Stimulated activated CD8-positive, alpha-beta memory T cell treated with anti-CD3 and anti-CD28 coated beads, Interleukin-7, amount 100 ng/mL, for 1 hour (primary cell): ENCODE measurements at places on chromosomes 2 and 18.

GRCh38 chr2:8676191-8676920 lies 5.5 kb upstream of the ID2 start:
- DNase-seq: no peak

DNA sequence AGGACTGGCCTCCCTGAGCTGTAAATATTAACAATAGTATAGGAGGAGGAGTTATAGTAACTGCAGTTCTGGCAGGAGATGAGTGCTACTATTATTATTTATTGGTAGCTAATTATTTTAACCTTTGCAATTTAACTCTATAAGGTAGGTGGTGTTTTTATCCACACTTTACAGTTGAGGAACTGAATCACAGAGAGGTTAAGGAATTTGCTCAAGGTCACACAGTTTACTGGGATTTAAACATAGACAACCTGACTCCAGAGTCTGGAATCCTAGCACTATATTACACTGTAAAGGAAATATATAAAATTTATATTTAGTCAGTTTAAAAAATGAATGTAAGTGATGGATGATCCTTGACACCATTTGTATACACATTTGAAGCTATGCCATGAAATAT lies 2.1 kb downstream of the ERICH2 start:
- DNase-seq: no peak

- DNase-seq: no peak
Observed at GRCh38 chr18:40292985-40293710, 1661.9 kb upstream of the PIK3C3 start.

DNA sequence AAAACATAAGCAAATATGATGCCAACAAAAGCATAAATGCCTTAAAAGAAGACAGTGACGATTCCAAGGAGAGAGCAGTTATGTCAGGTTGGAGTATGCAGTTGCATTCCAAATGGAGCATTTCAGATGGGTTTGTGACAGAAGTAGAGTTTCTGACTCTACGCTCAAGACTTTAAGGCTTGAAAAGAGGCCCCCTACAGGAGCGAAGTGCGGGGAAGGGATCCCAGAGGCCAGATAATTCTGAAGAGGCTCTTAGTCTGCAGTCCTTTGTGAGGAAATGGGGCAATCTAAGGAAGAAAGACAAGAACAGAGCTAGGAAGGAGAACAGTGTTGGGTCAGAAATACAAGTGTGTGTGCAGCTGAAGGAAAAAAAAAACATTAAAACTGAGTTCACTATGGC lies 95.5 kb downstream of the ZNF521 start:
- DNase-seq: no peak

GRCh38 chr2:201698588-201699226 lies at the start of gene MPP4:
Gene MPP4, minus strand, starts transcription at chr2:201698644. Its CDS starts 4,690 bp downstream, at chr2:201693954.
- no peak for DNase-seq

DNA sequence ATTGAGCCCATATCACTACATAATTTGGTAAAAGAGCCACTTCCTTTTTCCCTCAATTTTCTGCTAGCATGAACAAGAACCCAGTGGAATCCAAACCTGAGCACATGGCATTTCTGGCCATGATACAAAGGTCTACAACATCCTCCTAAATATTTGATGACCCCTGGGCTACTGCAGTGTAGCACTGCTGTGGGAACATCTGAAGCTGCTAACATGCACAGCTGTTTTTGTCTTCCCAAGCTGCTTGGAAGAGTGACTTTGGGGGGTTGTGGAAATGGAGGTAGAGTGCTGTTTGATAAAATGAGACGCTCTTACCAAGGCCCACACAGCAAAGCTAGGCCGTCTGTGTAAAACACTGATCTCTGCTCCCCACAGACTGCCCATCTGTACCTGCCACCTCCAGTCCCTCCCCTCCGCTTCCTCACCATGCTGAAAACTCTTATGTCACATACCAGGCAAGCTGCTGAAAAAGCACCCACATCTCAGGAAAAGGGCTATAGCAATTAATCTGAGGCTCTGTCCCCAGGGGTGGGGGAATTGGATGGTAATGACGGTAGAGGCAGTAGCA lies 197.2 kb upstream of the HNRNPA3 start:
- DNase-seq: no peak

DNA sequence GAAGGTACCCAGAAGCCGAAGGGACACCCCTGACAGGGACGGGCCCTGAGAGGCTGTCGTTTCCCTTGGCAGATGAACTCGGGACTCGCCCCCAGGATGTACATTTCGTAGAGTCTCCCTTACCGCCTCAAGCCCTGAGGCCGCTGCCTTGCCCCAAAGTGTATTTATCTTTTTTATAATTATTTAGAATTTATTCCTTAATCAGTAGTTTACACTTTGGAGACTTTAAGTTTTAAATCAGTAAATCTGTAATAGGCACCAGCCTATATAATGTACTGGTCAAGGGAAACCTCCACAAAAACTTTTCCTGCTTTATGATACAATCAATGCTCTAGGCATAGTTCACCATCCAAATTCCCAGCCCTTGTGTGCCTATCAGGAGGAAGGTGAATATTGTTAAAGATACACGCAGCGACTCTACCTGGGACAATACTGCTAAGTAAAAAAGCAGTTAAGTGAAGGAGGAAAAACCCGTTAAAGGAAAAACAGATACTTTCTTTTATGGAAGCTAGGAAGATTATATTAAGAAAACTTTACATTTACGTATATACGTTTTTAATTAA lies 848 bp downstream of the VRK2 start:
- DNase-seq: no peak

DNA sequence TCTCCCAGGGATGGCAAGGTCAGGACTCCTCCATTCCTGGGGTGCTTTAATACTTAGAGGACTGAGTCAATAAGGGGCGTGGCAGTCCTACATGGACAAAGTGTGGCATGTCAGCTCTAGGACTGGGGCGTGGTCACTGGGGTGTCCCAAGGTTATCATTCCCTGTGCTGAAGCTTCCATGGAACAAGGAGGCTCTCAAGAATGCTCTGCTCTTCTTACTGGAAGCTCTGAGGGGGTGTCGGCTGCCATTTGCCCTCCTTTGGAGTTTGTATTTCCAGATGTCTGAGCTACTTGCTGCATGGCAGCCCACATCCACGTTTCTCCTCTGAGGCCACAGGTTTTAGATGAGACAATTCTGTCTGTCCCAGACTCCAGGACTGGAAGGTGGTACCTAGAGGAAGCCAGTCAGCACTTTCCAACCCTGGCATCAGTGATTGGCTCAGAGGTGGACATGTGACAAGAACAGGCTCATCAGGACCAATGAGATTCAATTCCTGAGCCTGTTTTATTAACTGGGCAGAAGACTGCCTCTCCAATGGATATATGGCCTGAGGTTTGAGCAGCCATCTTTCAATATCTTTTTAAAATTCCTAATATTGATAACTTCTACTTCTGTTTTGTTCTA lies 128.9 kb upstream of the ARL4C start:
- no peak for DNase-seq

DNA sequence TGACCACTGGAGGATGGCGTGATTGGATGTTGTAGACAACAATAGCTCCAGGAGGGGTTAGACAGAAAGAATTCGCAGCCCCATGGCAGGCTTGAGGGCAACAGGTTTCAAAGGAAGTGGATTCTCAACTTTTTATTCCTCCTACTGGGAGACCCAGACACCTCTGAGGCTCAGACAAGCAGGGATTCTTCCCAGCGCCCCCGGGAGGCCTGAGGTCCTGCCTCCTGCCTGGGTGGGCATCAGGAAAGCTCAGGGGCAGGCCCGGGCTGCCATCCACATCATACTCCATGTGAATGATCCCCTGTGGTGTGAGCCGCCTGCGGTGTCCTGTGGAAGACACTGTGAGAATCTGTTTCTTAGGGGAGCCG lies 203.5 kb downstream of the CYP26B1 start:
- no peak for DNase-seq

GRCh38 chr2:223418604-223419199 lies 183.5 kb downstream of the SCG2 start:
- DNase-seq: no peak

DNA sequence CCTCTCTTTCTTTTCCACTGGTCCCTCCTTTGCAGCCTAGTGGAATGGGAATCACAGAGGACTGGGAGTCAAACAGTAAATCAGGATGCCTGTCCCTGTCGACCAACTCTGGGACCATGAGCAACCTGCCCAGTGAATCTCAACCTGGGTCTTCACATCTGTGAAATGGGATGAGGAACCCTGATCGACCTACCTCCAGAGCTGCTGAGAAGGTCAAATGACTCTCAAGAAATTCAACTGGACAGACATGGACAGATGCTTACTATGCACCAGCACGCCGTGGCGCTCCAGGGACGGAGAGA lies 73.3 kb upstream of the TAF1B start:
- DNase-seq: no peak

DNA sequence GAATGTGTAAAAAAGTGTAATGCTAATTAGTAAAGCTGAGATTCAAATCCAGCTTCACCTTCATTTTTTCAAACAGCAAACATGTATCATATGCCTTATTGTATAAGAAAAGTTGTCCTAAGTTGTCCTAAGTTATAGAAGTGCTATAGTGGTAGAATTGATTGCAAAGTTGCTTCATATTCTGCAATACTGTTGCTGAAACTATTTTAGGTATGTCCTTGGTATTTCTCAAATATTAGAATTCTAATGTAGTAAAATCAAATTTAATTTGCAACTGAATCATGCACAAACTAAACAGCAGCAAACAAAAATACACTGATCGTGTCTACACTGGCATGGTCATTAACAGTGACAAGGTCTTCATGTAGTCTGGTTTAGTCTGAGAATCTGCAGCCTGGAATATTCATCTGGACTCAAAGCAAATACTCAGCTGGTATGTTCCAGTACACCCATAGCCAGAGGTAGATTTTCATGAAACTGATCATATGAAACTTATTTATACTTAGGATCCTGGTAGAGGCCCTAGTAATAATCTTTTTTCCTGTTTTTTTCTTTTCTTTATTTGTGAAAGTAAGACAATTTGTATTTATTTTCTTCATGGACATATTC lies 555.6 kb upstream of the ZEB2 start:
- DNase-seq: no peak

- DNase-seq: no peak
Observed at GRCh38 chr2:216424274-216424673, 12.0 kb downstream of the SMARCAL1 start.
